Suprapubic skin (tissue), 4 donors: ENCODE measurements at places on chromosomes 4 and X.

DNA sequence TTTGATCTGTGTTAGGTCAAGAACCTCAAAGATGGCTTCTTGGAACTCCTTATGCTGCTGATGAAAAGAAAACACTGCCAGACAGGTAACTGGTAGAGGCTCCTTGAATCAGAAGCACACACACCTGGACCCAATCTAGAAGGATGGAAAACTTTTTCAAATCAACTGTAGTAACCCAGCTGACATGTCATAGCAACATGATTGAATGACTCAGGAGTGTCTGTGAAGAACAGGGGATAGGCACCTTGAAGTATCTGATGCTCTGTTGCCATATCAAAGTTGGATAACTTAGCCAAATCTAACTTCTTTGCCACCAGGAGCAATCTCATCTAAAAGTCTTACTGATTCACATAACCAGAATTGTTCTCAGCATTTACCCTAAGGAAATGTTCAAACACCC, 98.8 kb downstream of the ELOVL6 start:
- no peaks in the 10 kb centered on the region for H3K36me3 ChIP-seq
- H3K27ac ChIP-seq = no peak overlapping the region
- DNase-seq = no peak
- no peaks in the 10 kb centered on the region for H3K27me3 ChIP-seq
- H3K4me1 ChIP-seq = no peaks in the 10 kb centered on the region

DNA sequence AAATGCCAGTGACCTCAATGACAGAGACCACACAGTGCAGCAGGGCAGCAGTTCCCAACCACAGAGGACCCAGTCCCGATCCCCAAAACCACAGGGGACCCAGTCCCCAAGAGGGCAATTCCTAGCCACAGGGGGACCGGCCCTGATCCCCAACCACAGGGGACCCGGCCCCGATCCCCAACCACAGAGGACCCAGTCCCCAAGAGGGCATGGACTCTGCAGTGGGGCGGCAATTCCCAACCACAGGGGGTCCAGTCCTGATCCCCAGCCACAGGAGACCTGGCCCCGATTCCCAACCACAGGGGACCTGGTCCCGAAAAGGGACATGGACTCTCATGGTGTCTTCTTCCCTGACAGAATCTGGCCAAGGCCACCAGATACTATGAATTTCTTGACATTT, 136.3 kb downstream of the AFAP1 start:
- H3K4me1 ChIP-seq = peaks cover 24% of the 10 kb centered on the region
- no peak overlapping the region for H3K27ac ChIP-seq
- no peak overlapping the region for H3K4me3 ChIP-seq
- H3K27me3 ChIP-seq = no peaks in the 10 kb centered on the region

GRCh38 chr4:151021637-151022334, 6.7 kb upstream of the LRBA start:
- no peak for DNase-seq
- peaks cover 2% of the 10 kb centered on the region for H3K4me1 ChIP-seq
- no peak overlapping the region for H3K4me3 ChIP-seq

DNA sequence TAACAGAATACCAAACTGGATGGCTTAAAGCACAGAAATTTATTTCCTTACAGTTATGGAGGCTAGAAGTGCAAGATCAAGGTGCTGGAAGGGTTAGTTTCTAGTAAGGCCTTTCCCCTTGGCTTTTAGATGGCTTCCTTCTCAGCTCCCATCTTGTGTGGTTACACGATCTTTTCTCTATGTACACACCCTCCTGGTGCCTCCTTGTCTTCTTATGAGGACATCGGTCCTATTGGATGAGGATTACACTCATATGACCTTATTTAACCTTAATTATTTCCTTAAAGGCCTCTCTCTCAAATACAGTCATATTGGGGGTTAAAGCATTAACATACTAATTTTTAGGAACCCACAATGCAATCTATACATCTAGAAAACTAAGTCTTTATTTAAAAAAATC, 787.9 kb upstream of the GALNTL6 start:
- H3K27ac ChIP-seq = no peak overlapping the region
- no peak for DNase-seq
- no peaks in the 10 kb centered on the region for H3K36me3 ChIP-seq
- no peak overlapping the region for H3K4me3 ChIP-seq
- no peaks in the 10 kb centered on the region for H3K4me1 ChIP-seq
- no peaks in the 10 kb centered on the region for H3K27me3 ChIP-seq

GRCh38 chrX:106931831-106932491, 11.8 kb downstream of the CLDN2 start:
- no peak overlapping the region for H3K4me3 ChIP-seq
- H3K36me3 ChIP-seq = no peaks in the 10 kb centered on the region
- H3K4me1 ChIP-seq = no peaks in the 10 kb centered on the region
- H3K27ac ChIP-seq = no peak overlapping the region
- DNase-seq = no peak
- H3K27me3 ChIP-seq = no peaks in the 10 kb centered on the region
